ENCODE measurements at places on chromosomes 5 and 9. TPM values are rescaled to one million over a fixed set of nuclear protein-coding genes. Genes with fewer than 3 reads are reported as not detected.

GRCh38 chr5:169753795-169754194, 116.7 kb downstream of the DOCK2 start:
- DNase-seq, result no peak

GNA14 gene
- total RNA-seq, result 1.7 TPM

SLC4A9 gene
- total RNA-seq, result not detected

IL9 gene
- not detected for total RNA-seq

GARIN3 gene
- total RNA-seq, result not detected

TAF11L3 gene
- total RNA-seq, result not detected

MRPS30 gene
- total RNA-seq, result 87.4 TPM
